Foreskin fibroblast (primary cell): ENCODE measurements at places on chromosomes 6 and 20.

- no peak for DNase-seq
Measured at GRCh38 chr6:18328540-18328939, 58.6 kb upstream of the RNF144B start.

- DNase-seq: peak; percentile 61
Measured at GRCh38 chr6:12791371-12791770, 74.8 kb downstream of the PHACTR1 start.

DNA sequence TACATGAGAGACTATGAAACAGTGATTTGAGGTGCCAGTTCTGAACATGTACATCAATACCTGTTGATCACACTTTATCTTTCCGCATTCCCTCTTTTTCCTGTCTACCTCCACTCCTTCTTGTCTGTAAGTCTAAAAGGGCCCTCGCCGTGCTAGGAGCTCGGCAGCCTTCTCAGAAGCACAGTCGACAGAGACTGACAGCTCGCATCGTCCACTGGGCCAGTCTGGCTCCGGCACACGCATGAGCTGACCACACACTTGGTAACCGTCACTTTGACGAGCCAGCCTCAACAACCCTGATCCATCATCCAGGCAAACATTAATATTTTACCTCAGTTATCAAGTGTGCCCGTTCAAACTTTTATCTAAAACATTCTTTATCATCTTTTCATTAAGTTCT lies 265.3 kb downstream of the TFAP2A start:
- DNase-seq: no peak

GRCh38 chr6:13491538-13491937 lies 4.1 kb upstream of the GFOD1 start:
- no peak for DNase-seq

- DNase-seq: no peak
Measured at GRCh38 chr20:20103486-20103885, 51.2 kb downstream of the CFAP61 start.

DNA sequence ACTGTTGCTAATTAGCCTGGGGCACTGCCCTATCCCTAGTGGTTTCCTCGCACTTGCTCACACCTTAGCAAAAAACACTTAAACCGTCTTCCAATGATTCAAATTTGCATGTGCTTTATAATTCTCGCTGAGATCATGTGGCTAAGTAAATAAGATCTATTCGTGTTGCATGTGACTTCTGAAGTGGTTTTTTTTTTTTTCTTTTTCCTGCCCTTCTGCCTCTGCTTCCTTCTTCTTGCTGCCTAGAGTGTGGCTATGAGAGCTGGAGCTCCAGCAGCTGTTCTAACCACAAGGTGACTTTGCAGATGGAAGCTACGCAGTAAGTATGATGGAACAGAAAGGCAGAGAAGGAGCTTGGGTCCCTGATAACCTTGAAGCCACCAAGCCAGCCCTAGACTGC lies 36.5 kb downstream of the SULF2 start:
- no peak for DNase-seq

GRCh38 chr20:63265891-63266515 lies 6.6 kb upstream of the ARFGAP1 start:
- DNase-seq: peak; percentile 84

GRCh38 chr6:28981833-28982475 lies 23.2 kb downstream of the ZNF311 start:
- DNase-seq: peak; percentile 87

- no peak for DNase-seq
Measured at GRCh38 chr6:938916-939315, 246.0 kb upstream of the EXOC2 start.

- DNase-seq: no peak
Measured at GRCh38 chr6:9057937-9058336, 622.6 kb upstream of the SLC35B3 start.

- no peak for DNase-seq
Measured at GRCh38 chr20:33014336-33015113, 7.0 kb downstream of the BPIFB2 start.

DNA sequence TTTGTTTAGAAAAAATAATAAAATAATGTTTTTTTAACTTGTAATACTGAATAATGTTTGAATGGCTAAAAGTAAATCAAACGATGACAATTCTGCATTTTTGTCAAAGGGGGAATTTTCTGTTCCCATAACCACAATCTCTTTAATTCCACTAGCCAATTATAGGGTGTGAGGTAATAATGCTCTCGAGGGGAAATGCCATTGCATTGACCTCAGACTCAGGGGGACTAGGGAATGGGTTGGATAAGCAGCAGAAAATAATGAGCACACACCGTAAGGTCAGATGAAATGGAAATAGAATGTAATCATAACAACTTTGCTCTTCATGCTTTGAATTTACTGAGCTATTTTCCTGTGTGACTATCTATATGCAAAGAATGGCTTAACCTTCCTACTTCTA lies 584.7 kb downstream of the RFPL4B start:
- DNase-seq: peak; percentile 36

DNA sequence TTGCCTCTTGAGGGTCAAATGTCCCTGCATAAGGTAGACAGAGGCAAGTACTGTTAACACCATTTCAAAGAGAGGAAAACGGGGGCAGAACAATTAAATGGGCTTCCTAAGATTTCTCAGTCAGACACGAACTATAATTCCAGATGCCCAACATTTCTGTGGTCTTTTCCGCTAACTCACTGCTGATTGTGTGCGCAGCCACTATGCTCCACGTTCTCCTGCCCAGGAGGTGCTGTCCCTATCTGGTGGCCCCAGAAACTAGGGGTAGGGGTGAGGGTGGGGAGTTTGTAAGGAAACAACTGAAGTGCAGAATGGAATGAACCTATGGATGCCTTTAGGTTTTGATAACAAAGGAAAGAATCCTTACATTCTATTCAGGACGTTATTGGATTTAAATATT lies 86.1 kb upstream of the BACH2 start:
- no peak for DNase-seq

GRCh38 chr6:28081486-28081751 lies 1.1 kb downstream of the ZNF165 start:
- DNase-seq: no peak

DNA sequence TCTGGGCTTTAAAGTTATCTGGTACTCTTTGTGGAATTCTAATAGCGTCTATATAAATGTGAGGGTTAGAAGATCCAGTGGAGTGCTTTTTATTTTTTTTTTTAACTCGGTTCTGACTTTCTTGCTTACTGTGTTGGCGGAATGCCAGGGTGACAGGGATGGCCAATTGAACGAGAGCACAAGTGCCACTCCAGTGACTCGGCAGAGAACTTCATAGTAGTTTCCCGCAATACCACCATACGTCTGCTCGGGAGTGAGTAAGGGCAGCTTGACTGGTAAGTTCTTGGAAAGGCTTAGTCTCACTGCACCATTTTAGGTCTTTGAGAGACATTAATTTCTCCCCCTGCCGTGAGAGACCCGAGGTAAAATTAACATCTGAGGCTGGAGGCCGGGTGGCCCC lies 49.4 kb upstream of the TULP1 start:
- DNase-seq: no peak
